ENCODE measurements at places on chromosomes 4 and X.

- DNase-seq = no peak
Measured at GRCh38 chr4:110305455-110305854, 107.0 kb upstream of the ELOVL6 start.

DNA sequence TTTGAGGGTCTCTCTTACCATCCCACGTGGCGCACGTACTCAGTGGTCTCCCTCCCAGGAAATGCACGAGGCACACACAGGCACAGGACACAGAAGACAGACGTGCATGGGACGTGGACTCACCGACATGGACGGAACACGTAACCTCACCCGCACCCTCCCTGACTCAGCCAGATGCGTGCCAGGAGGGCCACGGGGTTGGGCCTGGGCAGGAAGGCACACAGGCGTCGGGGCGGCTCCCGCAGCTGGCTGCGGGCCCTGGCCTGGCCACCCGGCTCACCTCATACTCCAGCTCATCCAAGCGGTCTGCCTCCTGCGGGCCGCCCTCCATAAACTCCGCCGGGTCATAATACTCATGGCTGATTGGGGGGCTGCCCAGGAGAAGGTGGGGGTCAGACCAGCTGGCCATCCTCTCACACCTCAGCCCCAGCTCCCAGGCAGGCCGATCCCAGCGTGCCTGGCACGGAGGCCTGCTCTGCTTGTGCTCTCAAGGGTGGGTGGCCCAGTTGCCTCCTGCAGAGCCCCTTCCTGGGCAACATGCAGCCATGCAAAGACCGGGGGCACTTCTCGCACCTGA, 12.6 kb downstream of the SSR4 start:
- no peak for DNase-seq

- DNase-seq = peak; percentile 37
Measured at GRCh38 chr4:74123065-74123728, 24.2 kb upstream of the CXCL2 start.

DNA sequence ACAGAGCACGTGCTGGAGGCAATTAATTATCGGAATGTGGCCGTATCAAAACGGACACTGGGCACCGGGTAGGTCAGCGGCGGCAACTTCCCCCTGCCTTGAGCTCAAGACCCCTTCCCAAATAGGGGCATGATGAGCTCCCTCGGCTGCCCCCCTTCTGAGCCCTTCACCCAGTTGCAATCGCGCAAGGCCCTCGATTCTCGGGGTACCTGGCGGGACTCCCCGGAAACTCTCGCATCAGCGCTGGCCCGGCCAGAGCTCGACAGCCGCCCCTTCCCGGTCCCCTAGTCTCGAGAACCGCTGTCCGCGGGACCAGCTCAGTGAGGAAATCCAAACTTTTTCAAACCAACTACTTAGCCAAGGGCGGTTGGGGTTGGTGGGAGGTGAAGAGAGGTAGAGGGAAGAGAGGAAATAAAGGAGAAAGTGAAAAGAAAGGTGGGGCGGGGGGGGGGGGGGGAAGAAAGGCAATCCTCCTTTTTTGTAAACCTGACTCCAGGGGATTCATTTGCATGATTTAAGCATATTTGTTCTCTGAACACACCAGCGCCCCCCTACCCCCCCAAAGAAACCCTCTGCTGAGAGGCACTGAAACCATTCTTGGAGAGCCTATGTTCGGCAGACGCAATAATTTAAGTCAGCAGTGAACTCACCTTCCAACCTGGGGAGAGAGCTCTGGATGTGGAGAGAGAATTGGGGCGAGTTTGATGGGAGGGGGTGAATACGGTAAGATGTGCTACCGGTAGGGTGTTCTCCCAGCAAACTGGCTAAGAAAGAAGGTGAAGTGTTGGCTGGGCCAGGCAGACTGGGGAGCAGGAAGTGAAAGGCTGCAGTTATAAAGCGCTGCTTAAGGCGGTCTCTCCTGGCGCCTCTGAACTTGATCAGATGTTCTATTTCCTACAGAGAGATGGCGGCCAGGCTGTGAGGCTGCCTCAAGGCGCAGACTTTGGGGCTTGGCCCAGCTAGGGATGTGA, 2.0 kb upstream of the ZIC3 start:
- no peak for DNase-seq

- DNase-seq = no peak
Measured at GRCh38 chr4:151859641-151860040, 98.8 kb upstream of the GATB start.

DNA sequence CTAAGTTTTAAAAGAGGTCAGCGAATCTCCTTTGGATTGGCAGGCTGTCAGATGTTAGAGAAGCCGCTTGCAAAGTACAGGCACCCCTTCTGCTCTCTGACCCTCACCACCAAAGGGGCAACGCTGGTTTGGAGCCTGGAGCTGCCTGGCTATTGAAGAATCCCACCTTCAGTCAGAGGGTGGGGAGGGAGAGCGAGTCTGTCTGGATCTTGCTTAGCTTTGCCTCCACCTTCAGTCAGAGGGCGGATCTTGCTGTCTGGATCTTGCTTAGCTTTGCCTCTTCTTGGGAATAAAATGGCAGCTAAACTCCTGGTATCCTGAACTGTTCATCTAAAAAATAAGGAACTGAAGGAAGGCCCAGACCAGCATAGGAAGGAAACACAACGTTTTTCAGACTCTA, 7.3 kb downstream of the CCDC110 start:
- no peak for DNase-seq

DNA sequence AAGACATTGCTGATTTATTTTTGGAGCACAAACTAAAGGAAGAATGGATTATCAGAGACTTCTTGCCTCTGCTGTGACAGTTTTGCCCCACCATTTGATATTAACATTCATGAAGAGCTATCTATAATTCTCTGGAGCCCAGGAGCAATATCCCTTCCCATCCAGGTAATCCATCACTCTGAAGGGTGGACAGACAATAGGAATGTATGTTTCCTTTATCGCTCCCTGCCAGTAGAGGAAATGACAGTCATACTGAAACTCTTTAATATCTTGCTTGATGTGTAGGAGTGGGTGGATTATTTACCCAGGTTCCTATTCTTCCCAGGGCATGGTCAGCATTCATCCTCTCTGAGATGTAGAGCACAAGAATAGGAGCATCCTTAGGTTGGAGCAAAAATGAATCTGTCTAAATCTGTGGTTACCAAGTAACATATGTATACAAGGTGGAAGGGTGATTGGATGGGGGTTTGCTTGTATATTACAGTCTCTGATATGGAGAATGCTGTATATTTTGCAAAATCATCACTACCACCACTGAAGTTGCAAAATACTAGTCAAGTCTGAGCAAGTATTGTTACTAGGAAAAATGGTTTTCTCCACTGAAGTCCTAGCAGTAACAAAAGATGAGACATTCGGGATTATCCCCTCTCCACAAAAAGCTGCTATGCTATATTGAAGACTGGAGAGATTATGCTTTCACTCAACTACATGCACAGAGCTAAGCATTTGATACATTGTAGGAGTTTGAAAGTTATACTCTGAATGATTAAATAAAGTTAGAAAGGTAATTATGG, 151.6 kb downstream of the CBLL2 start:
- no peak for DNase-seq

GRCh38 chr4:91830681-91831395, 472.9 kb upstream of the GRID2 start:
- DNase-seq = no peak

- no peak for DNase-seq
Measured at GRCh38 chr4:52572936-52573485, 86.1 kb downstream of the USP46 start.

DNA sequence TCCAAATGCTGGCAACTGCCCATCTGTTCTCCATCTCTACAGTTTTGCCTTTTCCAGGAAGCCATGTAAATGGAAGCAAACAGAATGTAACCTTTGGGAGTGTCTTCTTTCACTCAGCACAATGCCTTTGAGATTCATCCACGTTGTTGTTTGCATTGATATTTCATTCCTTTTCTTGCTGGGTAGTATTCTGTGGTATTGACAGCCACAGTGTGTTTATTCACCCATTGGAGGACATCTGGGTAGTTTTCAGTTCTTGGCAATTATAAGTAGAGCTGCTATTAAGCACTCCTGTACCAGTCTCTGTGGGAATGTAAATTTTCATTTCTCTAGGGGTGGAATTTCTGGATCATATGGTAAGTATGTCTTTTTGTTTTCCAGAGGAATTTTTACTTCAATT, 194.3 kb upstream of the RPS6KA3 start:
- DNase-seq = no peak

DNA sequence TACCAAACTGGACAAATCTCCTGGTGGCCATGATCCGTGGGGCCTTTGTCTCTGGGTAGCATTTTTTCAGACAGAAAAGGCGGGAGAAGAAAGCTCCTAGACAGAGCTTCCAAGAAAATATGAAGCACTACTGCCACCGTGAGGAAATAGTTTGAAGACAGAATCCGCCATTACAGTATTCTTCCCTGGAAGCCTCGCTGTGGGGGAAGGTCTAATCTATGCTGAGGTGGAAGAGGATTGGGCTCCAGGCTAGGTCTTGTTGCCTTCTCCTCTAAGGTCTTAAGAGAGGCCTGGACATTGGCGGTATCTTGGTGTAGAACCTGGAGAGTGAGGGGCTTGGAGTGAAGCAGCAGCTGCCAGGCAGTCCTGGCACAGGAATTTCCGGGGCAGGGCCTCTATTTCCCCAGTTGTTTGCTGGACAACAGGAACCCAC, 218.9 kb downstream of the OR13H1 start:
- no peak for DNase-seq

DNA sequence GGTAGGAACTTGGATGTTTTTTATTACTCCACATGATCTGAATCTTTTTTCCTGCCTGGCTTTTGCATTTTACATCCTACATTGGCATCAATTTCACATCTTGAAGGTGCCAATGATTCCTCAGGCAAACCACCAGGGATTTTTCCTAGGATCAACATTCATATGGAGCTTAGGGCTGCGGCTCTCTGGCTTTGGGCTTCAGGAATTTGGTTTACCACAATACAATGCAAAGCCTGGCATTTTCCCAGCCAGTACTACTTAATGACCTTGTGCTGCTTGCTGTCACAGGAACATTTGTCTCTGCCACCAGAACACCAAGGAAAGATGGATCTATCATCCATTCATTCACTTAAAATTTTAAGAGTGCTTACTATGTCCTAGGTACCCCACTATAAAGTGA, 180.7 kb downstream of the PDGFC start:
- DNase-seq = peak; percentile 69

DNA sequence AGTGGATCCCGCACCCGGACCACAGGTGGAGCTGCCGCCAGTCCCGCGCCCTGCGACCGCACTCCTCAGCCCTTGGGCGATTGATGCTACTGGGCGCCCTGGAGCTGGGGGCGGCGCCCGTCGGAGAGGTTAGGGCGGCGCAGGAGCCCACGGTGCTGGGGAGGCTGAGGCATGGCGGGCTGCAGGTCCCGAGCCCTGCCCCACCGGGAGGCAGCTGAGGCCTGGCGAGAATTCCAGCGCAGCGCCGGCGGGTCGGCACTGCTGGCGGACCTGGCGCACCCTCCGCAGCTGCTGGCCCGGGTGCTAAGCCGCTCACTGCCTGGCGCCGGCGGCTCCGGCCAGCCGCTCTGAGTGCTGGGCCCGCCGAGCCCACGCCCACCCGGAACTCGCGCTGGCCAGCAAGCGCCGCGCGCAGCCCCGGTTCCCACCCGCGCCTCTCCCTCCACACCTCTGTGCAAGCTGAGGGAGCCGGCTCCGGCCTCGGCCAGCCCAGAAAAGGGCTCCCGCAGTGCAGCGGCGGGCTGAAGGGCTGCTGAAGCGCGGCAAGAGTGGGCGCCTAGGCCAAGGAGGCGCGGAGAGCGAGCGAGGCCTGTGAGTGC, 1256.5 kb downstream of the STIM2 start:
- no peak for DNase-seq

DNA sequence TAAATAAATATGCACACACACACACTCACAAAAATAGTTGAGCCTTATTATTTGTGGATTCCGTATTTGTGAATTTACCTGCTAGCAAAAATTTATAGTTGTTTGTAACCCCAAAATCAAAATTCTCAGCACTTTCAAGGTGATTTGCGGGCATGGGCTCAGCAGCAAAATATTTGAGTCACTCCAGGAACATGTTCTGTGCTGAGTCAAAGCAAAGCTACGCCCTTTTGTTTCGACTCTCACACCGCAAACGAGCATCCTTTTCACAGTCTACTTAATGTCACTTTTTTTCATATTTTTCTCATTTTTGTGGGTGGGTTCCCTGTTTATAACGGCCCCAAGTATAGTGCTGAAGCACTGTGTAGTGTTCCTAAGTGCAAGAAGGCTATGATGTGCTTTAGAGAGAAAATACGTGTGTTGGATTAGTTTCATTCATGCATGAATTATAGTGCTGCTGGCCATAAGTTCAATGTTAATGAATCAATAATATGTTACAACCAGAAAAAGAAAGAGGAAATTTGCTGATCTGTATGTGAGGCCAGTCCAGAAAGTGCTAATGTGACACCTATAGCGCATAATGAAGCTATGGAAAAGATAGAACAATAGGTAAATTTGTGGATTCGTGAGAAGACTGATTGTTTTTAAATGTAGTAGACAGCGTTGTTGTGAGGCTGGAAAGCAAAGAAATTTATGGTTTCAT, 723.2 kb upstream of the AGA start:
- DNase-seq = no peak

DNA sequence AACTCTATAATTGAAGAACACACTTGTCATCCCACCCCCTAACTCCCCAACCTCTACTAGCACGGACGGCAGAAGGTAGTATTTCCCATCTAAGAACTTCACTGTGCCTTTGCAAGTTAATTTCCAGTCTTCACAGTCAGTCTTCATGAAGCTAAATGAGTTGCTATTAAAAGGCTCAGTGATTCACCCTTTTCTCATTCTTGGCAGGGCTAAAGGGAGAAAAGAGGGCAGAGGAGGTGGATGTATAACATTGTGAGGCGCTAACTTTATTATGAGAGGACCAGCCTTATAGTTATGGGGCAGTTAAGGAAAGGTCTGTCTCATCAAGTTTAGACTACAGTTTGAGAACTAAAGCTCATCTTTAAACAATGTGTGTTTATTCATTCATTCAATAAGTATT, 161.0 kb upstream of the S100G start:
- no peak for DNase-seq

DNA sequence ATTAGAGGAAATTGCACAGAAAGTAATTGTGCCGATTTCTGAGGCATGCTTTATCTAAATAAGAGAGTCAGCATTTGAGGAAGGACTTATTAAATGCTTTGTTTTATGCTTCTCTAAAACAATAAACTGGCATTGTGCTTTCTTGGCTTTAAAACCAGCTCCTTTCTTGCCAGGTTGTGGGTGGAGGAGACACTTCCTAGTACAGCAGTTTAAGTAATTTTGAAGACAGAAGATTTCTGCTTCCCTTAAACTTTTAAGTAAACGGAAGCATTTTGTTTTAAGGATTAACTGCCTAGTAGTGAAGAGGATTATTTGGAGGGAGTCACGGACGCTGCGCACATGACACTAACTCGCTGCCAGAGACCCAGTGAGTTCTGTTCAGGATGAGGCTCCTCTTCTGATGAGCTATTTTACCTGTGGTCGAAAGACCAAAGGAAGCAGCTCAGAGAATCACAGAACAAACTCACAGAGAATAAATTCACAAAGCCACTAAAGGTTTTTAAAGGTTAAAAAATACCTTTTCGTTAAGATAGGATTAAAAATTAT, 169.5 kb downstream of the TLL1 start:
- no peak for DNase-seq

- DNase-seq = peak; percentile 87
Measured at GRCh38 chr4:1351854-1352566, 5.0 kb downstream of the UVSSA start.

- DNase-seq = no peak
Measured at GRCh38 chrX:13412208-13412600, 92.4 kb upstream of the ATXN3L start.

GRCh38 chr4:153728660-153729059, 31.2 kb downstream of the RNF175 start:
- DNase-seq = no peak

Measured in T47D (cell line).